ENCODE measurements at places on chromosomes 6 and 20. TPM values are rescaled to one million over a fixed set of nuclear protein-coding genes. Genes with fewer than 3 reads are reported as not detected.

Gene TMC2
- under 0.01 TPM for total RNA-seq

Gene CCN2
- total RNA-seq = 22.8 TPM

Gene ADGRF5
- 0.26 TPM for total RNA-seq

Gene SOBP
- total RNA-seq = 6.3 TPM

Gene TPBG
- 24.9 TPM for total RNA-seq

Gene HLA-DRA
- 0.17 TPM for total RNA-seq

Gene ARHGAP40
- not detected for total RNA-seq

Gene TBX18
- total RNA-seq = 0.77 TPM

Gene TCFL5
- total RNA-seq = 13.7 TPM

Gene MAP3K5
- total RNA-seq = 45.2 TPM

Gene CLPSL1
- total RNA-seq = not detected

Gene HUS1B
- 0.77 TPM for total RNA-seq

Gene FIG4
- total RNA-seq = 26.5 TPM

Gene XKR7
- total RNA-seq = not detected

Gene RCAN2
- total RNA-seq = 5.6 TPM

Gene GRIK2
- total RNA-seq = under 0.01 TPM
